ENCODE measurements at places on chromosomes 6 and 20.

DNA sequence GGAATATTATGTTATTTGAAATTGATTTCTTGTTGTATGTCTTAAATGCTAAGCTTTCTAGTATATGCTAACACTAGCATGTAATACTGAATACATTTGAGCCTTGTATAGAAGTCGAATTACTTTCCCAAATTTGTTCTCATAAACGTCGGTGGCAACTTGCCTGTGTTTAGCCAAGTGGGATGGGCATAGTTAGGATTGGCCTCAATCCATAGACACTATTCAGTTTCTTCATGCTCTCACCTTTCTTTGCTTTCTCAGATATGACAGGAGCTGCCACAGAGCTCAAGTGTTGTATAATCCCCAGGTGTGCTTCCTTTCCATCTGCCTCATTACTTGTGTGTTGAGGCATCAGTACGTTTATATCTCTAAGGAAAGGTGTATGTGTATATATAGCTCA, 19.3 kb downstream of the ZNF334 start:
- no peak for DNase-seq

DNA sequence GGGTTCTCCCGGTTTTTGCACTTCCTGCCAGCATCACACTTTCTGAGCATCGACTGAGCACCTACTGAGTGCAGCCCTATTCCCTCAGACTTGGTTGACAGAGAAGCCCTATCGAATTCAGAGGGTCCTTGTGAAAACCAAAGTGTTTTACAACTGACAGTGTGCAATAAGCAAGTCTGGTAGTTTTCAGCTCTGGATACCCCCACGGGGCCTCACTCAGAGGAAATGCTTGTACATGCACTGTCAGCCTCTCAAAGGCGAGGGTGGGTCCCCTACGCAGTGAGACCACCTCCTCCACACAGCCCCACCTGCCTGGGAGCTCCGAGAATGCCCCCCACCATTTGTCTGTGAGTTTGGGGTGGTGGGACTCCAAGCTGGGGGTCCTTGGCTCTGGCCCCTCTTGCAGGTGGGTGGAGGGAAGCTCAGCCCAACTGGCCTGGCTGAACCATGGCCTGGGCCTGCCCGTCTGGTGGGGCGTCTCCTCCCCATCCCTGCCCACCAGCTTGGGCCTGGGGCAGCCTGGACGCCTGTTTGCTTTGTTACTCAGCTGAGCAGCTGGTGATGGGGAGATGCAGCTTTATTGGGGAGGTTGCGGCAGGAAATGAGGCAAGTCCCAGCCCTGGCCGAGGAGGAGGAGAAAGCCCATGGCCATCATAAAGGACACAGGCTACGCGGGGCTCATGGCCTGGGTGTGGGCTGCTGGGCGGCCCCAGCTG, 1.7 kb downstream of the SPDEF start:
- no peak for DNase-seq

GRCh38 chr6:165222315-165223025, 86.9 kb downstream of the C6orf118 start:
- no peak for DNase-seq

GRCh38 chr6:22600059-22600458, 30.7 kb downstream of the HDGFL1 start:
- no peak for DNase-seq

- DNase-seq, result no peak
These were observed 165.9 kb downstream of the NRN1 start for GRCh38 chr6:5840734-5841390.

- DNase-seq, result no peak
These were observed 17.9 kb downstream of the PROKR2 start for GRCh38 chr20:5298811-5299210.

GRCh38 chr6:14818422-14818884, 427.4 kb upstream of the JARID2 start:
- DNase-seq, result no peak

DNA sequence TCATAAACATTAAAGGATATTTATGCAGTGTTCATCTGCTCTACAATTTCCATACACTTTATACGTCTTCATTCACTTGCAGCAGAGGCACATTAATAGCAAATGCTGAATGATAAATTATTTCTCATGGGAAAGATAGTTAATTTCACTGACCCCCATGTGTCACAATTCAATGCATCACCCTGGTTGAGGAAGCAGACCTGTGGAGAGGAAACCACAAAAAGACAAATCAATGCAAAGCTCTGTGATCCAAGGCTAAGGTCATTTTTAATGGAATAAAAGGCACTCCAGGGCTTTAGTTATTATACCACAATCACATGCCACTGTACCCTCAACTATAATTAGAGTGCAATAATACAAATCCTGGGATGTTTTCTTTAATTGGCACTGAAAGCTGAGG, 40.3 kb upstream of the TENT5A start:
- no peak for DNase-seq

- no peak for DNase-seq
These were observed 58.2 kb downstream of the TRIM27 start for GRCh38 chr6:28865401-28866204.
